ENCODE measurements at places on chromosomes 2 and 18. TPM values are rescaled to one million over a fixed set of nuclear protein-coding genes. Genes with fewer than 3 reads are reported as not detected.

Gene NT5DC4
- total RNA-seq = not detected

Gene INHA
- total RNA-seq = not detected

Gene SNED1
- 24.9 TPM for total RNA-seq

- no peak overlapping the region for H3K4me3 ChIP-seq
- H3K4me1 ChIP-seq = peaks cover 19% of the 10 kb centered on the region
- no peak overlapping the region for H3K27ac ChIP-seq
- H3K27me3 ChIP-seq = no peaks in the 10 kb centered on the region
- H3K36me3 ChIP-seq = no peaks in the 10 kb centered on the region
These were observed 52.3 kb downstream of the PARD6G start for GRCh38 chr18:80194874-80195570.

- DNase-seq = no peak
- H3K4me3 ChIP-seq = no peak overlapping the region
- H3K27ac ChIP-seq = no peak overlapping the region
- H3K36me3 ChIP-seq = no peaks in the 10 kb centered on the region
These were observed 21.5 kb downstream of the SH2D6 start for GRCh38 chr2:85439986-85440385.

DNA sequence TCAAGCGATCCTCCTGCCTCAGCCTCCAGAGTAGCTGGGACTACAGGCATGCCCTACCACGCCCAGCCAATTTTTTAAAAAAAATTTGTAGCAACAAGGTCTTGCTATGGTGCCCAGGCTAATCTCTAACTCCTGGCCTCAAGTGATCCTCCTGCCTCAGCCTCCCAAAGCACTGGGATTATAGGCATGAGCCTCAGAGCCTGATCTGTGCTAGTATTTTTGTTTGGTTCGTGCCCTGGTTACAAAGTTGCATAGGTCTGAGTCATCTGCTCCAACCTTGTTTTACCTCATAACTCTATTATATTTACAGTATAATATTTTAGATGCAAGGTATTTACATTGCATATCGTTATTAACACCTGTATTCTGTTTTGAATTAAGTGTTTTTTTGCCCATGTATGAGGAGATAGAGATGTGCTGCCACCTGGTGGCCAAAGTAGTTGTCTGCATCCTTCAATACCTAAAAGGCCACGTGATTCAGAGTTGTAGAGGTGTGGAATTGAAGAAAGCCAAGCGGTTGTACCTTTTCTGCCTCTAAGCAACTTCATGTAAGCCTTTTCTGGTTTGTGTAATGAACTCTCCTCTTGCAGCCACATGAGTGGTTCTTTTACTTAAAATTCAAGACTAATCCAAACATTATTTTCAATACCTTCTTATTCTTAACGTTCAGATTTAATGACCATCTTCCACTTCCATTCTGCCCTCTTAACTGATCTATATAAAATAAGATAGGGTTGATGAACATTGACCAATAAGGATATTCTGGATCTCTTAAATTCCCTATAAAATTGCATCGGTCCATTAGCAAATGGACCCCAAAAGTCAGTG lies 19.9 kb upstream of the CABYR start:
- no peaks in the 10 kb centered on the region for H3K4me1 ChIP-seq
- peak; percentile 42 for DNase-seq
- H3K27ac ChIP-seq = no peak overlapping the region
- no peak overlapping the region for H3K4me3 ChIP-seq
- H3K27me3 ChIP-seq = no peaks in the 10 kb centered on the region

GRCh38 chr18:62438018-62438329 lies 84.9 kb upstream of the ZCCHC2 start:
- no peak for DNase-seq
- peaks cover 8% of the 10 kb centered on the region for H3K27me3 ChIP-seq
- no peaks in the 10 kb centered on the region for H3K4me1 ChIP-seq
- H3K36me3 ChIP-seq = no peaks in the 10 kb centered on the region
- no peak overlapping the region for H3K4me3 ChIP-seq

DNA sequence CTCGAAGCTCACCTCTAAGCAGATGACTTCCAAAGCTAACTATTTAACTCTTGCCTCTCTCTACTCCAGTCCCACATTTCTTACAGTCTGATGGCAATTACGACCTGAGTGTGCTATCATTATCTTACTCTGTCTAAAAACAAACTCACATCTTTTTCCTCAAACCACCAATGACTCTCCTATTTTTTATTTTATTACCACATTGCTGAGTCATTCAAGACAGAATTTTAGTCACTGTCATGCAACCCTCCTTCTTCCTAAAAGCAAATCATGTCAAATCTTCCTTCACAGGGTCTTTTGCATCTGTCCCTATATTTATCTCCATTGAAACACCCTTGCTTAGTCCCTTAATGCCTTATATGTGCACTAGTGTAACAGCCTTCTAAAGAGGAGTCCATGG lies 34.6 kb upstream of the C2orf15 start:
- H3K4me3 ChIP-seq = no peak overlapping the region
- no peak for DNase-seq
- no peaks in the 10 kb centered on the region for H3K27me3 ChIP-seq
- no peak overlapping the region for H3K27ac ChIP-seq
- no peaks in the 10 kb centered on the region for H3K36me3 ChIP-seq

DNA sequence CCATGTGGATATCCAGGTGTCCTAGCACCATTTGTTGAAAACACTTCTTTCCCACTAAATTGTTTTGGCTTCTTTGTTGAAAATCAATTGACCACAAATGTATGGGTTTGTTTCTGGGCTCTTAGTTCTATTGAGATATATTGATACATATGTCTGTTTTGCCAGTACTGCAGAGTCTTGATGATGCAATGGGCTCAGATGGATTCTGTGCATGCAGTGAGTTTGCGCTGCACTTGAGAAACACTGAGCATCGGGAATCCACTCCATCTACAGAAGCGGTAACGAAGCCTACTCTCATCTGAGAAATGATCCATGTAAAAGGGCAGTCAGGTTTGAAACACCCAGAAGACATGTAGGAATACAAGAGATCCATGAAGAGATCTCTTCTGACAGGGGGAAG lies 21.9 kb upstream of the DNAJC10 start:
- no peak overlapping the region for H3K27ac ChIP-seq
- no peaks in the 10 kb centered on the region for H3K4me1 ChIP-seq
- peaks cover 3% of the 10 kb centered on the region for H3K27me3 ChIP-seq
- DNase-seq = no peak

DNA sequence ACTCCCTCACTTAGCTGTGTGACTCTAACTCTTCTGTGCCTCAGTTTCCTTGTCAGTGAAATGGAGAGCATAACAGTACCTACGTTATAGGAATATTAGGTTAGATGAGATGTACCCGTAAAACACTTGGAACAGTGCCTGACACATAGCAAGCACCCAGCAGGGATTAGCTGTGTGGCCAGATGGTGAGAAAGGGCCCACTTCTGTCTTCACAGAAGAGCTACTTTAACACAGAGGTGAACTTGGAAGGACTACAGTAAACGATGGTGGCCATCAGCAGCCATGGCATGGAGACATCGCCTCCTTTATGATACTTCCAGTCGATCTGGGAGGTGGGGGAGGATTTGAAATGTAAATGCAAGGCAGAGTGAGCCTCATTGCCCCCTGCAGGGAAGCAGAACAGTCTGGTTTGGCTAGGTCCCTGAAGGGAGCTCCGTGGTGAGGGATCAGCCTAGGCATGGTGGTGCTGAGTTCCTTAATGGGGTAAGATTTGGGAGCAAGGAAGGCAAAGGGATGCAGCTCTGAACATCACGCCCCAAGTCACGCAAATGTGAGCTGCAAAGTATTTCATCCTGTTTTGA lies 101.7 kb upstream of the ALPP start:
- no peaks in the 10 kb centered on the region for H3K4me1 ChIP-seq
- no peaks in the 10 kb centered on the region for H3K36me3 ChIP-seq
- H3K27ac ChIP-seq = no peak overlapping the region
- H3K4me3 ChIP-seq = no peak overlapping the region
- DNase-seq = no peak

DNA sequence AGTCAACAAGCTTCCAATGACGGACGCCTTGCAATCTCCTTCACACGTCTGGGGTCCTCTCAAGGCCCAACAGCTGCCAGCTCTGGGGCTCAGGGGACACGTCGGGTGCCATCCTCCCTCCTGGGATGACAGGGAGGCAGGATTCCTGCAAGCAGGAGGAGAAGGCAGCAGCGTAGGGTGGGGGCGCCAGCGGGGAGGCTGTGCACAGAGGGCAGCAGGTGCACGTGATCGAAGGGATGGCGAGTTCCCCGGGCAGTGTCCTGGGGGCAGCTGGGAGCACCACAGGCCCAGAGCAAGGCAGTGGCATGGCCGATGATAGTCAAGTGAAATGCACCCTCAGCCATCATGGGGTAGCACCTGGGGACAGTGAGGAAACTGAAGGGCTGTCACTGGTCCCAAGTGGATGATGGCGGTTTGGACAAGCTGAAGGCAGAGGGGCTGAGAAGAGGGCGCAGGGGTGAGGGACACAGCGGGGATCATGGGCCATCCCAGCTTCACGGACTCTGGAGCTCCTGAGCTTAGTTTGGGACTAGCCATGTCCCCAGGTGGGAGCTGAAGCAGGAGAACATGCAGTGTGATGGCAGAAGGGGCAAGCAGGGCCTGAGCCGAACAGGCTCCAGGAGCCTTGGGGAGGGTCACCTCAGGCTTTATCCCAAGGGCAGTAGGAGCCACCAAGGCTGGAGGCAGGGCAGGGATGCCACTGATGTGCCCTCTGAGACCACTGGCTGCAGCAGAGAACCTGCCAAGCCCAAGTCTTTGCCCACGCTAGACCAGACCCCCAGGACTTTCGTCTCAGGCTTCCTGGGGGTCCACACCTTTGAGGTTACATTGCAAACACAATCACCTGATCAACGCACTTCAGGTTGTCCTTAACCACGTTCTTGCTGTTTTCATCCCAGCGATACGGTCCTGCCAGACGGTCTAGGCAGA lies 16.3 kb upstream of the SNED1 start:
- no peaks in the 10 kb centered on the region for H3K27me3 ChIP-seq
- peaks cover 8% of the 10 kb centered on the region for H3K4me1 ChIP-seq
- H3K36me3 ChIP-seq = no peaks in the 10 kb centered on the region

Data from SJSA1 (cell line).